ENCODE measurements at places on chromosomes 2 and 18. TPM values are rescaled to one million over a fixed set of nuclear protein-coding genes. Genes with fewer than 3 reads are reported as not detected.
A peak's percentile ranks its signal among the peaks of the same experiment; 100 is the strongest.

Gene CACNB4
- 0.29 TPM for total RNA-seq

DNA sequence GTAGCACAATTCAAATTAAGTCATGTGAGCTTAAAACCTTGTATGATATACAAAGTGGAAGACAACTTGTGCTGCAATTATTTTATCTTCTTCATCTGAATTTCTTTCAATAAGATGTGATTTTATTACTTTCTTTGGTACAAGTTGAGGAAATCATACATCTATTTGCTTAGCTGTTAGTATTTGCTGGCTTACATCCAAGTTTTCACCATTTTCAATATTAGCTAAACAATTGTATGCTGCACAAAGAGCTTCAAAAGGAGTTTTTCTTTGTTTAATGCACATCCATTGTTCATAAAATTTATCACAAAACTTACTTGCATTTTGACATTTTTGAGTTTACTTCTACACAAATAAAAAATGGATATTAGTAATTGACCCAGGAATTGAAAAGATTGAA lies 40.9 kb downstream of the SCN9A start:
- no peak for DNase-seq

GRCh38 chr18:42477267-42477666 lies 522.2 kb downstream of the PIK3C3 start:
- DNase-seq, result no peak

DNA sequence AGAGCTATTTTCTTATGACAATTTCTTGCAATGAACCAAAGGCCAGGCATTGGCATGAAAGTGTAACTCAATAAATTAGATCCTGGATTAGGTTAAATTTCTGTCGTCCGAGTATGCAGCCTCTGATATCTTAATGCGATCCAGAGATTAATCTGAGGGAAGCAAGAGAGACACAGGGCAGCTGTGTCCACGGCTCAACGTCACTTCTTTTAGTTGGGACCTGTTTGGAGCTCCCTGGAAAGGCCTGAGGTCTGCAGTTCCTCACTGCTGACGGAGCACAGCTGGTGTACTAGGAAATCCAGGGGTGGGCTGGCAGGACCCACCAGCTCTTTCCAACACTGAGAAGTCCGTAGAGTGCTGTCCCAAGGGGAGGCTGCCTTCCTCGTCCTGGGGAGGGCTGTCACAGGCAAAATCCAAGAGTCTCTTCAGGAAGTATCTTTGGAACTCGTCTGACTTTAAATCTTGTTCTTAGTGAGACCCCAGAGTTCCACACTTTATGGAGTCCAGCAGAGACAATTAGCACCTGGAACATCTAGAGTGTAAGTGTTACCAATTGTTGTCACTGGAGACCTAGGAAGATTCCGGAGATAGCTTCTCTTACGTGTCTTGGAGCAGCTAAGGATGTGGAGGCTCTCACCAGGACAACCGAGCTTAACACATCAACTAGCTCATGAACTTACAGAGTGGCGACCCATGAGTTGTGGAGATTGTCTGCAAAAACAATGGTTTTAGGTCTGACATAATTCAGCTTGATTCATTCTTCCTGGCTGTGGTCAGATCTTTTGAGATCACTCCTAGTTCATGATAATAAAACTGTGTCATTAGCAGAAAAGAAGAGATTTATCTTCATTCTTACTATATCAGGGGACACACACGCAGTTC lies 173.7 kb downstream of the ACKR3 start:
- DNase-seq, result peak; percentile 86

Gene CD226
- 0.17 TPM for total RNA-seq

DNA sequence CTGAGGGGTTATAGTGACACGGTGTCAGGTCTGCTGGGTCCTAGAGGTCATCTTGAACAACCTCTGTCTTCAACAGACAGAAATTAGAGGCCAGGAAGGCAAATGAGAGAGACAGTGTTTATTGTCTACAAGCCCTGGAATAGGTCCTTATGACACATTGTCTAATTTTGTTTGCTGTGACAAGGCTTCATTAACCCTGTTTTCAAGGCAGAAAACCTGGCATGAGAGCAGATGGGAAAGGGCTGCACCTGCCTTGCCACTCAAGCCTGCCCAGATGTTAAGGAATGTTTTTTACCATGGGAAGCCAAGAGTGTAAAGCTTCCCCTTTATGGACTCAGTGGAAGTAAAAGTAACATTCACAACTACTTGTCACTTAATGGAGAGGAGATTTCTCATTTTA lies 275.3 kb downstream of the KCNS3 start:
- DNase-seq, result no peak

- DNase-seq, result peak; percentile 83
Measured at GRCh38 chr2:102848366-102848839, 86.6 kb downstream of the TMEM182 start.

Gene KCTD18
- 9.0 TPM for total RNA-seq

Gene COL3A1
- total RNA-seq, result not detected

GRCh38 chr18:11729556-11729955 lies 40.5 kb downstream of the GNAL start:
- DNase-seq, result no peak

DNA sequence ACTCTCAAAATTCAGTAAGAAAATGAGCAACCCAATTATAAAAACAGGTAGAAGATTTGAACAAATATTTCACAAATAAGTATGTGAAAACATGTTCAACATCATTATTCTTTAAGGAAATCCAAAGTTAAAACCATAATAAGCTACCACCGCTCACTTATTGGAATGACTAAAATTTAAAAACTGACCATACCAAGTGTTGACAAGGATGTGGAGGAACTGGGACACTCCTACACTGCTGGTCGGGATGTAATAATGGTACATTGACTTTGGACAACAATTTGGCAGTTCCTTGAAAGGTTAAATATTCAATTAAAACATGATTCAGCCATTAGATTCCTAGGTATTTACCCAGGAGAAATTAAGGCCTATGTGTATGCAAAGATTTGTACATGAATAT lies 336.5 kb downstream of the IRS1 start:
- no peak for DNase-seq

DNA sequence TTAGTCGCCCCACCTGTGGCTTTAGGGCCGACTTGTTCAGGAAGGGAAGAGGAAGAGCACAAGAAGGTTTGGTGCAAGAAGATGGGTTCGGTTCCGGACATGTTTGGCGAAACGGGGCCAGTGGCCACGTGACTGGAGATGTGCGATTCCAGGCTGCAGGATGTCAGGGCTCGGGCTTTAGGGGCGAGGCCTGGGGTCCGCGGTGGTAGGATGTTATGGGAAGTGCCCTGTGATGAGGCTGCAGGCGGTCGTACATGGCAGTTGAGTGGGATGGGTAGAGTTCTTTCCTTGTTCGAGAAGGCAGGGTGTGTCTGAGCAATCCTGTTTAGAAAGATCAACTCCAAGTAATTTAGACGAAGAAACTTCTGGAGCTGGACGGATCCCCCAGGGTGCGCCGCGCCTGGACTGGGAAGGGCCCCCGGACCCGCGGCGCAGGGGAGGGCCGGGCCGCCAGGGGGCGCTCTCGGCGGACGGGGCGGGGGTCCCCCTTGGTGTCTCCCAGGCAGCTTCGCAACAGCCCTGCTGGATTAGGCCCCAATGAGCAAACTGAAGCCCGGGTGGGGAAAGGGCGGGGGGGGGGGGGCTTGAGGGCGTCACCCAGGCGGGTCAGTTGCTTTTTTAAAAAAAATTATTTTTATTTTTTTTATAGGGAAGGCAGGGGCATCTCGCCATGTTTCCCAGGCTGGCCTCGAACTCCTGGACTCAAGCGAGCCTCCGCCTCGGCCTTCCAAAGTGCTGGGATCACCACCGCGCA lies 17.2 kb upstream of the SDC1 start:
- DNase-seq, result no peak

DNA sequence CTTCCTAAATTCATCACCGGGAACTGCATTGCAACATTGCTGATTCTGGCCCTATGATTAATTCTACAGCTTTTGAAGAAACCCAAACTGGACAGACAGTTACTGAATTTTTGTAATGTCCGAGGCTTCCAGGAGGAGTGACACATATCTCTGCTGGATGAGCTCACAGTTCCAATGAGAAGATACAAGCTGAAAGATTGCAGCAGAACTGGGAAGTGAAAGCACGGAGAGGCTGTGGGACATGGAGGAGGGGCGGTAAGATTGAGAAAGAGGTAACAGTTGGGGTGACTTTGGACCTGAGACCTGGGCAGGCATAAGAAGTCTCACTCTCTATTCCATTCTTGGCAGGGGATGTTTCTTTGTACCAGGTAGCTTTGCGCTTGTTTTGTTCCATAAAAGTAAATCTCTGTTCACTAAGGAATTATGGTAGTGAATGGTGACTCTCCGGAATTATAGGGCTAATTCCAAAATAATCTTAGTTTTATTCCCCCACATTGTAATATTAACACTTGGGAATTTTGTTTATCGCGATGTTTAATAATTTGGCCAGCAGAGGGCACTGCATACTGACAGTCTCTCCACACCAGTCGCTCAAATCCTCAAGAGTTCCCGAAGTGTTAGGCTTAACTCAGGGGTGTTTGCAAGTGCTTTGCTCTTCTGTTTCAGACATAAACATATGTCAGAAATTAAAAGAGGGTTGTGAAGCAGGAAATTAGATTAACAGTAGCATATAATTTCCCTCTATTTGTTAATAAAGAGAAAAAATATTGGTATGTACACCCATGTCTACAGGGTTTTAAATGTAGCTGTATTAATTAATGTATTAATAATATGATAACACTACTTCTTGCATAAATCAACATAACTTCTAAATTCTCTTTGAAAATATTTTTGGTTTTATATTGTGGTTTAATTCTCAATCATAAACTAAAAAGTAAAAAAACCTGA lies 201.4 kb downstream of the SOCS6 start:
- peak; percentile 56 for DNase-seq

GRCh38 chr18:63974991-63975390 lies 5.1 kb downstream of the SERPINB8 start:
- peak; percentile 61 for DNase-seq

Gene TNFAIP6
- total RNA-seq, result 0.42 TPM

Gene SLC5A7
- not detected for total RNA-seq

DNA sequence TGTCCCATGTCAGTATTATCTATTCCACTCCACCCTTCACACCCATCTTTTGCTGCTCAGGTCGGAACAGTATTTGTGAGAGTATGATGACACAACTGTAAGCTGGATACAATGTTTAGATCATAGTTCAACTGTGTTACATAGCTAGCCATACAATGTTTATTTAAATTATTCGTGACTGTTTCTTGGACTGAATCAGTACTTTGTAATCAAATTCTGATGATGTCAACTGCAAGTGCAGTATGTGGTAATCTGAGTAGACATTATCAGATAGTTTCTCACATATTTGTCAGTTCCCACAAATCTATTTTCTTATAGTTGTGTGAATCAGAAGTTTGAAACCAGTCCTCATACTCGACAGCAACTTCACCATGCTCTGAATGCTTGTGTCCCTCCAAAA lies 177.6 kb downstream of the ZNF407 start:
- peak; percentile 50 for DNase-seq

Gene C2orf15
- 0.23 TPM for total RNA-seq

Gene PLGLB2
- 0.26 TPM for total RNA-seq

DNA sequence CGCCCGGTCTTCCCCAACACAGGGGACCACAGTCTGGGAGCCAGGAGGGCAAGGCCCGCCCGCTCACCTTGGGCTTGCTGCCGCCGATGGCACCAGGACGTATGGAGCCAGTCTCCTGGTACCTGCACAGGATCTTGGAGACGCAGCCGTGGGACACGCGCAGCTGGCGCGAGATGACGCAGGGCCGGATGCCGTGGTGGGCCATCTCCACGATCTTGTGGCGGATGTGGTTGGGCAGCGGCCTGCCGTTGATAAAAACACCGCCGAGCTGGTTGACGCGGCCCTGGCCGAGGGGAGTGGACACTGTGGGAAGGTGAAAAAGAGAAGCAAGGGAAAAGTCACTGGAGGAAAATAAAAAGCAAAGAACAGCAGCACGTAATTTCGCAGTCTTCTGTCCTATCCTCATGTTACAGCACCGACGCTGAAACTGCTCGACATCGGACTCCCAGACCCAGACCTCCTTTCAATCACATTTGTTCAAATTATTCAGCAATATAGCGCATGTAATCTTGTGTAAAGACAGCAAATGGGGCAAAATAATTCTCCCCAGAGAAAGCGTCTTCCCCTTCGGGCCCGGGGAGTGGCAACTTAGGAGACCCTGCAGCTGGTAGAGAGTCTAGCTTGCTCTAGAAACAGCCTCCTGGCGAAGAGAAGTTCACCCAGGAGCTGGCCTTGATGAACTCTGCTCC lies 1.7 kb downstream of the PAX3 start:
- DNase-seq, result no peak

Gene RAB6C
- total RNA-seq, result not detected

Gene C2orf80
- total RNA-seq, result not detected

DNA sequence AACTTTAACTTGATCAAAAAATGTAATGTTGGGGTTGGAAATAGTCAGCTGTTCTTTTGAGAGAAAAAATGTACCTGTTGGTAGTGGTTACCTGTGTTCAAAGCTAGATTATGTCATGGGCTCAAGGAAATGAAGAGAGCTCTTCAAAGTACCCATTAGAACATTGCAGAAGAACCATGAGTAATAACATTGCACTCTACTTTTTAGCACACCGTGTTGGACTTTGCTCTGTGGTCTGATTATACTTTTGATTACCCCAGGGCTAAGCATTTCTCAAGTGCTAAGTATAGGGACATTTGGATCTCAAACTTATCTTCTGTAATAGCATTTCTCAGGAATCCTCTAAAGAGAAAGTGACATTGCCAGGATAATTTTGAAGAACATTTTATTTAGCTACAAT lies 1122.8 kb upstream of the CELF4 start:
- DNase-seq, result no peak

DNA sequence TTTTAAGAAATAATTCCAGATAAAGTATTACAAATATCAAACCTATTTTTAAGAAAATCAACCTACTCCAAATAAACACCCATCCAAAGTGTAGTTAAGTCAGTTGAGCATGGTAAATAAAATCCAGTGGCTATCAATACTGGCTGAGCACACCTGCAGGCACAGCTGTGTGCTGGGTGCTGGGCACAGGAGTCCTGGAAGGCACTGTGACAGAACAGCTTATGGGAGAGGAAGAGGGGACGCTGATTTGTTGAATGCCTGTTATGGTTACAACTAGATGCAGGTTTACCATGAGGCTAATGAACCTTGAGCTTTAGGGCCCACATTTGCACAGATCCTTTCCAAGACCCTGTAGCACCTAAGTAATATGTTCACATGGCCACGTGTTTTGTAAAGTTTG lies 202.7 kb downstream of the MTX2 start:
- no peak for DNase-seq

GRCh38 chr18:49572611-49573345 lies 10.9 kb downstream of the LIPG start:
- no peak for DNase-seq

GRCh38 chr2:106282462-106283170 lies 88.5 kb upstream of the UXS1 start:
- DNase-seq, result no peak

Gene CCDC148
- total RNA-seq, result 0.39 TPM

GRCh38 chr2:175135862-175136261 lies 32.1 kb downstream of the ATF2 start:
- DNase-seq, result no peak
